HepG2 (cell line): ENCODE measurements at places on chromosomes 12 and 14.

DNA sequence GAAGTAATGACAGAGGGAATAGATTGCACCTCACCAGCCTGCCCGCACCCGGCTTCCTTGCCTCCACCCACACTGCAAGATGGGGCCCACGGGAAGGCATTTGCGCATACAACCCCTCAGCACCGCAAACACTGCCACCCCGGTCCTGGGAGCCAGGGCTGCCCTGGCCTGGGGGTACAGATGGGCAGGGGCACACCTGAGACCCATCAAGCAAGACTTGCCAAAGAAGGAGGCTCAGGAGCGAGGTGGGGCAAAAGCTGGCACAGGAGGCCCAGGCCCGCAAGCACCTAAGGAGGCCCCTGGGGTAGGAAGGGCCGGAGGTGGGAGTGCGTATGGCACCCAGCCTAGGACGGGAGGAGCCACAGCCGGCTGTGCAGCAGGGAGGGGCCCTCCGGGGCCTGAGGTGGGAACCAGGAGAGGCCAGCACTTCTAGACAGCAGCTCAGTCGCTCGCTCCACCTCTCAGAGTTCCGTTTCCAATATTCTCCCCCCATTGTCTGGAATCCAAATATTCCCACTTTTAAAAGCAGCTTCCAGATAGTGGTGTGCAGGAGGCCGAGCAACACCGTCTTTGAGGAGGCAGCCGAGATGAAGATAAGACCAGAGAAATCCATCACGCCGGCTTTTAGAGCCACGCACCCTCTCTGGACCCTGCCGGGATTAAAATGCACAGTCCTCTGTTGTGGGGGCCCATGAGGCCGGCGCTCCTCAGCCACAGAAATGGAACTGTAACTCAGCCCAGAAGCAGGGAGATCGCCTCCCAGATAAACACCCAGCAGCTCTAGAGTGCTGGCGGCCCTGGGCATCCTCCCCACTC, 12.2 kb upstream of the C14orf180 start:
- H3K27me3 ChIP-seq: peaks cover 88% of the 10 kb centered on the region; the same call in 2 of the 3 replicates
- no peaks in the 10 kb centered on the region for H3K4me1 ChIP-seq
- no peaks in the 10 kb centered on the region for H3K36me3 ChIP-seq
- no peak for DNase-seq

DNA sequence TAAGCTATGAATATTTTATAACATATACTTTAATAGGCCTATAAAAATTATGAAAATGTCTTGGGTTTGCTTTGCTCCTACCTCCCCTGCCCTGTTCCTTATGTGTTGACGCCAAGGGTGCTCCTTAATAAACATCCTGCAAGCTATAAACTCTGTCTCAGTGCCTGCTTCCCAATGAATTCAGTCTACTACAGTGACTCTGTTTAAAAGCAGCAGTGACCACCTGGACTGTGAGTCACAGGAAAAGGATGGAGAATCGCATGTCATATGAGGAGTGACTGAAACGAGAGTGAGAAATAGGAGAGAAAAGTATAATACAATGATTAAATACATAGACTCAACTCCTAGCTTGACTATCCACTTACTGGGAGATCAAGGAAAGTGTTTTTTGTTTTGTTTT, 41.1 kb upstream of the CFAP54 start:
- H3K36me3 ChIP-seq: no peaks in the 10 kb centered on the region
- H3K27ac ChIP-seq: no peak overlapping the region

DNA sequence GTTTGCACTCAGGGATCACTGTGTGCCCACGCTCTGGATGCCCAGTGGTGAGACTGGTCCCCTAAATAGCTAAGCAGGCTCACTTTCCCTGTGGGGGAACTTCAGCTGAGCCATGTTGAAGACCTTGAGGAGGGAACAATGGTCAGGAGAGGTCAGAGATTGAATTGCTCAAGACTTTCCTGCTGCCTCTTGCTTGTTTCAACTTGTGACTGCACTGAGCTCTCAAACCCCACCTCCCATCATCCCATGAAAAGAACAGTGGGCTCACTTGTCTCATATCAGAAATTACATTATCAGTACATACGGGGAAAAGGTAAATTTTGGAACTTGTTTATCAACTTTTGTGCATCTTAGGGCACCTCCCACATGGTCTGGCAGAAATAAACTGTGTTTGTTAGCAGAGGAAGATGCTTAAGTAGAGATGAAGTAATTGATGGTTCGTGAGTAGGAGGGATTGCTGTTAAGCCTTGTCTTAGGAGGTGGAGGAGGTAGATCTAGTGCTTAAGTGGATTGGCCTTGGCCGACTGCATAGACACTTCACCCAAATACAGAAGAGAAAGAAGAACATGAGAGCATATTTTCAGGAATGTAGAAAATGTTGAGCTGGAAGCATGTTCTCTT, 15.0 kb upstream of the SERPINA1 start:
- DNase-seq: peak; percentile 70
- H3K27ac ChIP-seq: no peak overlapping the region
- peaks cover 79% of the 10 kb centered on the region for H3K4me1 ChIP-seq

DNA sequence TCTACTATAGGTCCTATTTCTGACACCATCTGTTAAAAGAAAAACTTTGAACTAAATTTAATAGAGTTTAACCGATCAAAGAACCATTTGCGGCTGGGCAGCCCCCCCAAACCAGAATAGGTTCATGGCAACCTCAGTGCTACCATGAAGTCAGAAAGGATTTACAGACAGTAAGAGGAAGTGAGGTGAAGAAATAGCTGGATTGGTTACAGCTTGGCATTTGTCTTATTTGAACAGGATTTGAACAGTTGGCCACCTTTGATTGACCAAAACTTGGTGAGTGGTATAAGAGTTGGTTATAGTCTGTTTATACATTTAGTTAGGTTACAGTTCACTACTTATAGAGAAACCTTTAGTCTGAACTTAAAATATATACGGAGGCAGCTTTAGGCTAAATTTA, 88.9 kb downstream of the TXNDC16 start:
- H3K4me1 ChIP-seq: peaks cover 5% of the 10 kb centered on the region
- no peaks in the 10 kb centered on the region for H3K36me3 ChIP-seq
- H3K4me3 ChIP-seq: no peak overlapping the region
- DNase-seq: no peak

GRCh38 chr12:131090274-131091210, 136.8 kb downstream of the ADGRD1 start:
- no peak overlapping the region for H3K4me3 ChIP-seq
- peaks cover 8% of the 10 kb centered on the region; the same call in 1 of the 2 replicates for H3K4me1 ChIP-seq
- H3K36me3 ChIP-seq: no peaks in the 10 kb centered on the region
- no peak overlapping the region for H3K27ac ChIP-seq
- no peak for DNase-seq

GRCh38 chr12:59736786-59737185, 141.0 kb downstream of the SLC16A7 start:
- no peak overlapping the region for H3K27ac ChIP-seq
- H3K4me1 ChIP-seq: no peaks in the 10 kb centered on the region
- H3K4me3 ChIP-seq: no peak overlapping the region
- H3K27me3 ChIP-seq: no peaks in the 10 kb centered on the region

GRCh38 chr12:64560396-64561301, 49.6 kb upstream of the RASSF3 start:
- H3K36me3 ChIP-seq: no peaks in the 10 kb centered on the region
- H3K4me1 ChIP-seq: no peaks in the 10 kb centered on the region
- peaks cover 1% of the 10 kb centered on the region; the same call in 1 of the 2 replicates for H3K27me3 ChIP-seq
- no peak overlapping the region for H3K27ac ChIP-seq
